ENCODE measurements at places on chromosomes 4 and X.

DNA sequence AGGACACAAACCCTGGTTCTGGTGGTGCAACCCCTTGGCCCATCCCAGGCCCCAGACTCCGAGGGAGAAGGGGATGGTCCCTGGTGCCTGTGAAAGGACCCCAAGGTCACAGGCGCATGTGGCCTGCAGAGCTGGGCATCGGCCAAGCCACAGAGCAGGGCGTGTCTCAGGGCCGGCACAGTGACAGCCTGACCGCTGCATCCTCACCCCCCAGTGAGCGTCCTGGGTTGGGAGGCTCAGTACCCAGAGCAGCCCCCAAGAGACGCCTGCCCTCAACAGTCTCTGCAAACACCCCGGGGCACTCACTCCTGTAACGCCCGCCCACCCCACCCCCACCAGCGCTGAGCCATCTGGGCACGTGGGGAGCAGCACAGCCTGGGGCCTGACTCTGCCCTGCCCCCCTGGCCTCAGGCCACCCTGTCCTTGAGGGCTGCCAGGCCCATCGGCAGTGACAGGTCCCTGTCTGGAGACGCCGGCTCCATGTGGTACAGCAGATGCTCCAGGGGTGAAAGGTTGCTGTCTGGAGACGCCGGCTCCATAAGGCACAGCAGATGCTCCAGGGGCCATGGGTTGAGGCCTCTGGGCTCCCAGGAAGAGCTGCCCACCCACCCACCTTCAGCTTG lies 24.5 kb upstream of the CPLX1 start:
- DNase-seq = no peak

DNA sequence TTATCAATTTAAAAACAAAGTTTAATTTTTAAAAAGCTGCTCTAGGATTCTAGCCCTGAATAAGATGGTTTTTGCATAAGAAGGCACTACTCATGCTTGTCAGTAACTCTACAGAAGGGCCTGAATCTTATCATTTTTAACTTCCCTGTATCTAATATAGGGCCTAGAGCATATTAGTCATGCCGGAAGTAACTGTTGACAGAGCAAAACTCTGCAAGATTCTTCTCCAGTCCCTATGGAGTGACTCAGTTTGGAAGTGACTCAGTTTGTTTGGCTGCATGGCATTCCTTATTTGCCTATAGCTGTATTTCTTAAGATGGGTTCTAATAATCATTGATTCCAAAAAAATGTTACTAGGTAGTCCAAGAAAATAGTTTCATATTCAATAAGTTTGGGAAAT lies 431.8 kb upstream of the HTR2C start:
- DNase-seq = no peak

DNA sequence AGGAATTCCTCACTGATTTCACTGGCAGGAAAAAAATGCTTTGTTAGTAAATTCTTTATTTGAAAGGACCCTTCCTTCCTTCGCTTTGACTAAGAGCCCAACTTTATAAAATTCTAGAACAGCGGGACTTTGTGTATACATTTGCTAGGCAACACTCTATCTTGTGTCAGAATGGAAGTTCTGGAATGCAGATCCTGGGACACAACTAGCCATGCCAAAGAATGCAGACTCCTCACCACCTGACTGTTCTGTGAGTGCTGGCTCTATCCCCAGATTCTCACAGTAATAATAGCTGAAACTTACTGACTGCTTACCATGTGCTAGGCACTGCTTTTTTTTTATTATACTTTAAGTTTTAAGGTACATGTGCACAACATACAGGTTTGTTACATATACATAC lies 73.3 kb upstream of the ZDHHC15 start:
- DNase-seq = no peak

- DNase-seq = no peak
Observed at GRCh38 chr4:117135634-117136354, 50.4 kb upstream of the TRAM1L1 start.

GRCh38 chrX:109952985-109953905 lies 49.7 kb upstream of the TMEM164 start:
- no peak for DNase-seq

DNA sequence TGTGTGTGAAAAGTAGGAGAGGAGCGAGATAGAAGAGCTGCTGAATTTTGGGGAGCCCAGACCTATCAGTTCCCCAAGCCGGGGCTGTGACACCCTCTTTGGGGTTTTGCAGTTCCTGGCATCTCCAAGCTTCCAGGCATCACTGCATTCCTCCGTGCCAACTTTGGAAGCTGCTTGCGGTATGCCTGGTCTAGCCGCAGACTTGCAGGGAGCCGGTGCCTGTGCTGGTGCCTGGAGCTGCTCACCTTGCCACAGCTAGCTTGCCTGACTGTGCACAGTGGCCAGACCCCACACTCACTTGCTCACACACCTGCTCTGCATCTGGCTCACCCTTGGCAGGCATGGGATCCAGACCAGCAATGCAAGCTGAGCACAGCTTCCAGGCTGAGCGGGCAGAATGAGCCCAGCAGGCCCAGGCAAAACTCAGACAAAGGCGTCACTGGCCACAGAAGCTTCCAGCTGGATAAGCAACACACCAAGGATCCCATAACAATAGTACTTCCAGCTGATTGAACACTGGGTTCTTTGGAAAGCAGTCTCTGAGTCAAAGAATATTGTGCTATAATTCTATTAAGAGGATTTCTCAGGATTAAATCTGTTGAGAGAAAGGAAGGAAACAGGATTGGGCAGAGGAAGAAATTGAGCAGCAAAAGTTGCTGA lies 390.9 kb downstream of the TEX13C start:
- DNase-seq = no peak

DNA sequence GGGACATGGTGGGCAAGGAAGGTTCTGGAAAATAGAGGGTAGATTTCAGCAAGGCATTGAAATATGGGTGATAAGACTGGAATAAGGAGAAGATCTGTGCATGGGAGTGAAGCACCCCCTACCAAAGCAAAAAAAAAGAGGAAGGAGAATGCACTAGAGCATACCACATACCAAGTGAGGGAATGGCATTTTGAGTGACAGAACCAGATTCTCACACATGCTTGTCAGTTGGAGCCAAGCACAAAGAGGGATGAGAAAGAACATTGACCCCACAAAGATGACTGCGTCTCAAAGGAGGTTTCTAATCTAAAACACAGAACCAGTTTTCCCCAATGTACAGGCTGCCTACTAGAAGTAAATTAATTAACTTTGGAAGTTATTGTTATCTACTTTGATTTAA lies 140.3 kb upstream of the SMAD1 start:
- no peak for DNase-seq

DNA sequence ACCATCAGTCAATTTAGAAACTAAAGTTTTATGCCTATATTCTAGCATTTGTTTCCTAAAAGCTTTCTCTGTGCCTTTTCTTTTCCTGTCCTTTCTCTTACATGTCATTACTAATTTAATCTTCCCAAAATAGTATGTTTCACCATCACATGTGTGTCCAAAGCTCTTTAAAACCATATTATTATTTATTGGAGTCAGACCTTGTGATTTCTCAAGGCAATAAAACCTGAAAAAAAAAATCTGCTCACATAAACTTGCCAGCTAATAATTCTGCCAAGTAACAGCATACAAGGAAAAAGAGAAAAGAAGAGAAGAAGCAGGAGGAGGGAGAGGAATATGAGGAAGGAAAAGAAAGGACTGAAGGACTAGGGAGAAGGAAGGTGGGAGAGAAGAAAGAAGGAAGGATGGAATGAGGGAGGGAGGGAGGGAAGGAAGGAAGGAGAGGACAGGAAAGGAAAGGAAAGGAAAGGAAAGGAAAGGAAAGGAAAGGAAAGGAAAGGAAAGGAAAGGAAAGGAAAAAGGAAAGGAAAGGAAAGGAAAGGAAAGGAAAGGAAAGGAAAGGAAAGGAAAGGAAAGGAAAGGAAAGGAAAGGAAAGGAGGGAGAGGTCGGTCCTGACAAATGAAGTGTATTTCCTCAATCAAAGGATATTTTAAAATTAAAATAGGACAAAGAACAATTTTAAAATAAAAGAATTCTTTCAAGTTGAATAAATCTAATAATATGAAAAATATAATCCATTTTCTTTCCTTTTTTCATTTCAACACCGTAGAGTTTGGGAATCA lies 57.4 kb downstream of the ANTXR2 start:
- no peak for DNase-seq

DNA sequence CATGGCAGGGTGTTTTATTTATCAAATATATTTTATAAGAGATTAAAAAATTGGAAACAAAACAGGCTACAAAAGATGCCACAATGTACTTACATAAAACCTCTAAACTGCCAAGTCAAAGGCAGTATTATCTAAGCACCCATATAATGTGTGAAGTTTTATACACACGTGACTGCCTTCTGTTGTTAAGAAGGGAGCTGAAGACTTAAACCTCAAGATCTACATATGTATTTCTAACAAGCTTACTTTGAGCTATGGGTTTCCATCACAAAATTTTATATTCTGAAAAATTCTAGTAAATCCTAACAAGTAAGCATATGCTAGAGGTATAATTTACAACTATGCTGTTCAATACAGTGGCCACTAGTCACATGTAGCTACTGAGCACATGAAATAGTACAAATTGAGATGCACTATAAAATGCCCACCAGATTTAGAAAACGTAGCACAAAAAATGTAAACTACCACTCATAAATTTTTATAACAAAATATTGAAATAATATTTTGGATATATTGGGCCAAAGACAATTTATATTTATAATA lies 9.8 kb downstream of the ATP8A1 start:
- DNase-seq = no peak

DNA sequence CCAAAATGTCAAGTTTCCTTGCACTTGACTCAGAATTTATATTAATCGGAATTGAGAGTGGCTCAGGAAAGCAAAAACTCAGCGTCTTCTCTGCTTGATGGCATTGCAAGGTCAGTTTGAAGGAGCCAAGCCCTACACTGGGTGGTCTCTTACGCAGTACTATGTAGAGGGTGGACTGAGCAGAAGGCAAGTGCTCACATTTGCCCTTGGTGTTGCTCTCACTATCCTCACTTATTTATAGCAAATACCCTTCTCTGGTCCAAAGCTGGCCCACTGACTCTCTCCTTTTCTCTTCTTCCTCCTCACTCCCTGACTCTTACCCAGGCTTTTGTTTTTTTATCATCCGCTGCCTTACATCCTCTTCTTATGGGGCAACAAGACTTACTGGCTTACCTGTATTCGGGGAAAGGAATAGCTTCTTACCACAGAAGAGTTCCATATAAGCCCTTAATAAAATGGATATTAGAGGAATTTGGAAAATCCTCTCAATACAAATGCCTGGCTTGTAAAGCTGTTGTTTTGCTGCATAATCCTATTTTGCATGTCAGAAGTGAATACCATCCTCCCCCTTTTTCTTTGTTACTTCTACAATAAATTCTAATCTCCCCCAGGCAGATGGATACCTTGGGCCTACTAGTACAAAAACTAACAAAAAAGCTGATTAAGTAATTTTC lies 24.8 kb upstream of the GATB start:
- no peak for DNase-seq

DNA sequence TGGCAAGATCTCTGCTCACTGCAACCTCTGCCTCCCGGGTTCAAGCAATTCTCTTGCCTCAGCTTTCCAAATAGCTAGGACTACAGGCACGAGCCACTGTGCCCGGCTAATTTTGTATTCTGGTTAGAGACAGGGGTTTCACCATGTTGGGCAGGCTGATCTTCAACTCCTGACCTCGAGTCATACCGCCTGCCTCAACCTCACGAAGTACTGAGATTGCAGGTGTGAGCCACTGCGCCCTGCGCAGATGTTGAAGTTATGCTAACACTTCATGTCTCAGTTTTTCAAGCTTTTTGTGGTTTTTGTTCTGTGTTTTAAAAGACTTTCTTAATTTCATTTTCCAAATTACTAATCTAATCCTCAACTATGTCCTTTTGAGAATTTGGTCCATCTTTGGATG lies 154.4 kb upstream of the TLL1 start:
- DNase-seq = no peak

DNA sequence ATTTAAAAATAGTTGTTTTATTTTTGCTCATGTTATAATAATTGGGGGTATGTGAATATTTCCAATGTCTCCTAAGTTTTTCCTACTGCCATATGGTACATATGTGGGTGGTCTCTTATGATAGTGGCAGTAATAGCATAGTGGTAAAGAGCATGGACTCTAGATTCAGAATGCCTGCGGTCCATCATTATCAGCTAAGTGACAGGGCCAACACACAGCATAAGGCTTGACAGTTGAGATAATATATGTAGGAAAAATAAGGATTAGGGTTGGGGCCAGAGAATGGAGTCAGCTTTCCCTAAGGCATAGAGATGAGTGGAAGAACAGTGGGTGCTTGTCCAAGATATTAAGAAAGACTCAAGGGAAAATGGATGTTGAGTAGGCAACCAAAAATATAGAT lies 2707.5 kb downstream of the PCDH7 start:
- DNase-seq = no peak

GRCh38 chr4:112231779-112232713 lies at the start of gene AP1AR:
TSS of gene AP1AR (plus strand) at chr4:112231787. CDS start at chr4:112232092, 305 bp downstream.
- peak; percentile 58 for DNase-seq

- DNase-seq = no peak
Observed at GRCh38 chr4:101393256-101393655, 45.9 kb upstream of the PPP3CA start.

DNA sequence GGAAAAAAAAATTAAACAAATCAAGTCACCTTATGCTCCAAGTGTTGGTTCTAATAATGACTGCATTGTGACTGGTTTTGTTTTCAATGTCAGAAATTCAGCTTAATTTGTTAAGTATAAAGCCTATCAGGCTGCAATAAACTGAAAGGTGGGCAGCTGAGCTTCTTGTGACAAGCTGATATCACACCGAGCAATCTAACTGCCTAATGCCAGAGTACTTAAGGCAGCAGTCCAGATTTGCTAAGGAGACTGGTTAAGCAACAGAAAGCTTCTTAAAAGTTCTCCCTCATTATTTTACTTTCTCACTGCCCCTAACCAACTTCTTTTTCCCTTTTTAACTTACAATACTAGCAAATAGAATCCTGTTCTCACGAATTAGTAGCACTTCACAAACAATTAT lies 201.0 kb downstream of the MAB21L2 start:
- DNase-seq = no peak

- no peak for DNase-seq
Observed at GRCh38 chr4:17293901-17294300, 218.0 kb downstream of the QDPR start.

DNA sequence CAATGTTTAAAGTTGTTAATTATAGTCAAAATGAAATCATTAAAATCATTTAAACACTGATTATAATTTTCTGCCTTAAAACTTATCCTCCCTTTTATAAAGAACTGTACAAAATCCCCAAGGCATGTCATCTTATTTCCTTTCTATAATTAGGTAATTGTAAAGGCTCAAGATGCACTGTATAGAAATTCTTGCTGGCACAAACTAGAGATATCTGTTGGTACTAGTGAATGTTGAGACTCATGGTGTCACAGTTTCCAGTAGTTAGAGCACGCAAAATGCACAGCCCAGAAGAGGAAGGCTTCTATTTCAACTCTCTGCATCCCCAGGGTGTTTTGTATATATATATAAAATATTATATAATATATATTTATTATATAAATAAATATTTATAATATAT lies 22.7 kb upstream of the PLA2G12A start:
- DNase-seq = no peak

DNA sequence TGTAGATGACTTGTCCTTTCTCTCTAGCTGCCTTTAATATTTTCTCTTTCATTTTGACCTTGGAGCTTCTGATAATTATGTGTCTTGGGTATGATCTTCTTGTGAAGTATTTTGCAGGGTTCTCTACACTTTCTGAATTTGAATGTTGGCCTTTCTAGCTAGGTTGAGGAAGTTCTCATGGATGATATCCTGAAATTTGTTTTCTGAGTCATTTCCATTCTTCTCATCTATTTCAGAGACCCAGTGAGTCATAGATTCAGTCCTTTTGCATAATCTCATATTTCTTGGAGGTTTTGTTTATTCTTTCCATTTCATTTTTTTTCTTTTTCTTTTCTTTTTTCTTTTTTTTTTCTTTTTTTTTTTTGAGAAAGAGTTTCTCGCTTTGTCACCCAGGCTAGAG lies 585.7 kb upstream of the PABPC4L start:
- DNase-seq = no peak

GRCh38 chr4:77593993-77594392 lies 11.6 kb upstream of the CXCL13 start:
- no peak for DNase-seq

Data from stimulated activated CD8-positive, alpha-beta memory T cell treated with anti-CD3 and anti-CD28 coated beads, Interleukin-7, amount 100 ng/mL, for 1 hour (primary cell).